ENCODE measurements at places on chromosomes 7 and 10. TPM values are rescaled to one million over a fixed set of nuclear protein-coding genes. Genes with fewer than 3 reads are reported as not detected.

DNA sequence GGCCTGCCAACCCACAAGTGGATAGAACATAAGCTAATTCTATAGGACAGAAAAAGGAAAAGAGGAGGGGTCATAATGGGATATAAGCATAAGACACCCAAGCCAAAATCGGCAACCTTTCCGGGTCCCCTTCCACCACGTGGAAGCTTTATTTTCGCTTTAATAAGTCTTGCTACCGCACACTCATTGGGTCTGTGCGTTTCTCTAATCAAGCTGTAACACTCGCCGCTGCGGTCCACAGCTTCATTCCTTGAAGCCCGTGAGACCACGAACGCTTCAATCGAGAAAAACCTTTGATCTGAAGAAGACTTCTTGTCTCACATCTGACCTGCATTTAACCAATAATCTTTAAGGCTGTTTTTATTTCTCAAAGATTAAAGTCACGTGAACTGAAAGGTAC lies 35.8 kb upstream of the HECW1 start:
- no peak for DNase-seq

Gene RPEL1
- not detected for total RNA-seq

Gene PTN
- total RNA-seq: 0.23 TPM

DNA sequence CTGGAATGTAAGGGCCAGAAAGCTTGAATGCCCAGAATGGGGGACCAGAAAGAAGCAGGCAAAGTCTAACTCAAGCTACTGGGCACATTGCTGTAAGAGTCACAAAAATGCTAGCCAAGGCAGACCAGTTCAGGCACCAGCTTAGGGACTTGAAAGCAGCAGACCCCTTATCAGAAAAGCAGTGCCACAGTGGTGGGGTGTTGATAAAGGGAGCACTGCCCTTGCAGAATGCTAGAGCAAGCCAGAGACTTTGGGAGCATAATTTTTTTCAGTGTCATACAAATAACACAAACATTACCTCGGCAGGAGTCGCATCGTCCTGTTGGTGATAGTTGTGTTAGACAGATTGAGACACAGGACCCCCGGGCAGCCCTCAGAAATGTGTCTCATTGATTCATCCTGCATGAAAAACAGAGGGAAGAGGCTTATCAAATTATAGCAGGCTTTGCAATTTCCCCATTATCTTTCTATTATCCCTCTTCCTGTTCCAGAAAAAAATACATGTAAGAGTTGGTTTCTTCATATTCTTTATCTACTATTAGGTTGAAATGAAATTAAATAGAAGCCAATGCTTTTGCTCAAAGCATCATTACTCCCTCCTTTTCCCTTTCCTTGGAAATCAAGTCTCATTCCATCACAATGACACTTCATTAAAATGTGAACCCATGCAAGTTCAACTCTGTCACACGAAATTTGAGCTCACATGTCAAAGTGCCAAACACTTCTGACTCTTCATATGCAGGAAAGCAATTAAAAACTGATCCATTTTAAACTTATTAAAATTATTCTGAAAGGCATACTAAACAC lies 13.4 kb downstream of the LRRC17 start:
- no peak for DNase-seq
